ENCODE measurements at places on chromosomes 5 and 9.

DNA sequence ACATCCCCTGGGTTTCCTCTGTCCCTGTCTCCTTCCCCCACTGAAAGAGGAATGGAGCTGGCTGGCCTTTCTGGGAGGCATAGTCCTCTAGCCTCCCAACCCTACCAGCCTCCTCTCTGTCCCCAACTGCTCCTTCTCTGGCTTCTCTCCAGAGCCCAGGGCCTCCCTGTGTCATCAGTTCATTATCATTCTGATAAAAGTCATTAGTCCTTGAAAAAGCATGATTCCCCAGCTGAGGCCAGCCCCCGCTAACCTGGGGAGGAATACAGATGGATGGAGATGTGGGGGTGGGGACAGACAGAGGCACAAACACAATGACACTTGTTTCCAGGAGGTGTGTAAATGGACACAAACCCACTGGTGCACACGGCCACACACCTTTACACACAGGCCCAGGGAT is 73.6 kb upstream of the HSPA9 start:
- H3K4me3 ChIP-seq, result no peak overlapping the region
- no peaks in the 10 kb centered on the region for H3K36me3 ChIP-seq
- DNase-seq, result no peak
- H3K27me3 ChIP-seq, result no peaks in the 10 kb centered on the region
- no peaks in the 10 kb centered on the region for H3K4me1 ChIP-seq
- no peak overlapping the region for H3K27ac ChIP-seq

GRCh38 chr9:71819115-71819739 is 50.9 kb upstream of the CEMIP2 start:
- no peaks in the 10 kb centered on the region for H3K36me3 ChIP-seq
- H3K4me1 ChIP-seq, result peaks cover 5% of the 10 kb centered on the region
- DNase-seq, result no peak
- H3K27me3 ChIP-seq, result no peaks in the 10 kb centered on the region

GRCh38 chr5:68521776-68522175 is 306.2 kb downstream of the PIK3R1 start:
- H3K4me1 ChIP-seq, result peaks cover 2% of the 10 kb centered on the region
- no peak overlapping the region for H3K4me3 ChIP-seq
- H3K36me3 ChIP-seq, result no peaks in the 10 kb centered on the region

GRCh38 chr9:120860083-120860482 is 16.9 kb downstream of the PHF19 start:
- H3K4me3 ChIP-seq, result no peak overlapping the region
- no peaks in the 10 kb centered on the region for H3K4me1 ChIP-seq
- H3K27me3 ChIP-seq, result no peaks in the 10 kb centered on the region
- no peak for DNase-seq
- no peak overlapping the region for H3K27ac ChIP-seq
- peaks cover 62% of the 10 kb centered on the region for H3K36me3 ChIP-seq

GRCh38 chr9:92794426-92794825 is 29.8 kb upstream of the BICD2 start:
- H3K4me3 ChIP-seq, result no peak overlapping the region
- no peaks in the 10 kb centered on the region for H3K36me3 ChIP-seq
- H3K27me3 ChIP-seq, result no peaks in the 10 kb centered on the region
- DNase-seq, result no peak
- no peaks in the 10 kb centered on the region for H3K4me1 ChIP-seq

DNA sequence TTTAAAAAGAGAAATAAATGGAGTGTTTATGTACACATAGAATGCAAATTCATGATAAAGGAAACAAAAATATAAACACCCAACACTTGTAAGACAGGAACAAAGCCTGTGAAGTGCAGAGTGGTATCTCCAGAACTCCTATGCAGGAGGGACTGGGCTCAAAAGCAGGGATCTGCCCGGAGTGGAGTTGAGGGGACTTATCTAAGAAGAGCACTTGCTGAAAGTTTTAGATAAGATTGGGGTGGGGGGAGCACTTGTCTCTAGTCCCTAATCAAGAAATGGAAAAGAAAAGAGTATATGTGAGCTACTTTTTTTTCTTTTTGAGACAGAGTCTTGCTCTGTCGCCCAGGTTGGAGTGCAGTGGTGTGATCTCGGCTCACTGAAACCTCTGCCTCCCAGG is 840.4 kb downstream of the MAT2B start:
- H3K4me1 ChIP-seq, result no peaks in the 10 kb centered on the region
- no peaks in the 10 kb centered on the region for H3K27me3 ChIP-seq
- H3K4me3 ChIP-seq, result no peak overlapping the region

- H3K36me3 ChIP-seq, result no peaks in the 10 kb centered on the region
- H3K27me3 ChIP-seq, result no peaks in the 10 kb centered on the region
- H3K4me1 ChIP-seq, result peaks cover 6% of the 10 kb centered on the region
- no peak overlapping the region for H3K27ac ChIP-seq
- no peak overlapping the region for H3K4me3 ChIP-seq
- DNase-seq, result no peak
Measured at GRCh38 chr5:122882831-122883230, 37.4 kb downstream of the SNX24 start.

- H3K27ac ChIP-seq, result no peak overlapping the region
- no peaks in the 10 kb centered on the region for H3K4me1 ChIP-seq
- no peaks in the 10 kb centered on the region for H3K36me3 ChIP-seq
- DNase-seq, result no peak
Measured at GRCh38 chr5:130555429-130555828, 609.6 kb downstream of the HINT1 start.

GRCh38 chr9:37424686-37425297 is 2.3 kb downstream of the GRHPR start:
- no peak overlapping the region for H3K4me3 ChIP-seq
- H3K27ac ChIP-seq, result no peak overlapping the region
- no peaks in the 10 kb centered on the region for H3K27me3 ChIP-seq
- H3K36me3 ChIP-seq, result peaks cover 10% of the 10 kb centered on the region

GRCh38 chr5:54774281-54775170 is 210.9 kb downstream of the ESM1 start:
- H3K4me1 ChIP-seq, result peaks cover 7% of the 10 kb centered on the region
- peak overlapping the region; percentile 67 for H3K27ac ChIP-seq
